CD4-positive, alpha-beta T cell treated with Interleukin-1 beta for 1 hour (primary cell): ENCODE measurements at places on chromosomes 2 and 18.
A peak's percentile ranks its signal among the peaks of the same experiment; 100 is the strongest.

DNA sequence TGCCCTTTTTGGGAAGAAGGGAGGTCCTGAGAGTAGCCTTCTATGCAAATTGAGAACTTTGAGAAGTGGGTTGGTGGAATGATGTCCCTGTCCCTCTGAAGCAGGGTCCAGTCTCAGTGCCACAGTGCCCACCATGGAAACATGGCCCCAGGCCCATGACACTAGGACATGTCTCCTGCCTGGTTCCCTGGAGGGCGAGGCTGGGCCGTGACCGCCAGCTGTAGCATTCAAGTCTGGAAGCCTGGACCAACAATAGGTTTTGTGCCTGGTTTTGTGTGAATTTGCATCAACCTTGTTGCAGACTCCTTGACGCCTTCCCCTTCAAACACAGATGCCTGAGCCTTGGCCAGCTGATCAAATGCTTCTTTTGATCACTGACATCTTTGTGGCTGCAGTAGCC, 27.5 kb downstream of the ARID5A start:
- DNase-seq, result no peak

DNA sequence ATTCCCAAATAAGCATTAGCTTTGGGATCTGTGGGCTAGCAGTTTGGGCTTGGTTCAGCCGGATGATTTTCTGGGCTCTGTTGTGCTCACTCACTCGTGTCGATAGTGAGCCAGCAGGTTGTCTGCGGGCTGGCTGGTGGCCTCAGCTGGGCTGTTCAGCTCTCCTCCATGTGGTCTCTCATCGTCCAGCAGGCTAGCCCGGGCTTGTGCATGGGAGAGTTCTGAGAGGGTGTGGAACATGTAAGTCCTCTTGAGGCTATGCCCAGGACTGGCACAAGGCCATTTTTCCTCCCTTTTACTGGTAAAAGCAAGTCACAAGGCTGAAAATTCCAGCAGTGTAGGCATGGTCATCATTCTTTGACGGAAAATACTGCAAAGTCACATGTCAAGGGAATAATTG, 38.5 kb downstream of the NTSR2 start:
- DNase-seq, result no peak

DNA sequence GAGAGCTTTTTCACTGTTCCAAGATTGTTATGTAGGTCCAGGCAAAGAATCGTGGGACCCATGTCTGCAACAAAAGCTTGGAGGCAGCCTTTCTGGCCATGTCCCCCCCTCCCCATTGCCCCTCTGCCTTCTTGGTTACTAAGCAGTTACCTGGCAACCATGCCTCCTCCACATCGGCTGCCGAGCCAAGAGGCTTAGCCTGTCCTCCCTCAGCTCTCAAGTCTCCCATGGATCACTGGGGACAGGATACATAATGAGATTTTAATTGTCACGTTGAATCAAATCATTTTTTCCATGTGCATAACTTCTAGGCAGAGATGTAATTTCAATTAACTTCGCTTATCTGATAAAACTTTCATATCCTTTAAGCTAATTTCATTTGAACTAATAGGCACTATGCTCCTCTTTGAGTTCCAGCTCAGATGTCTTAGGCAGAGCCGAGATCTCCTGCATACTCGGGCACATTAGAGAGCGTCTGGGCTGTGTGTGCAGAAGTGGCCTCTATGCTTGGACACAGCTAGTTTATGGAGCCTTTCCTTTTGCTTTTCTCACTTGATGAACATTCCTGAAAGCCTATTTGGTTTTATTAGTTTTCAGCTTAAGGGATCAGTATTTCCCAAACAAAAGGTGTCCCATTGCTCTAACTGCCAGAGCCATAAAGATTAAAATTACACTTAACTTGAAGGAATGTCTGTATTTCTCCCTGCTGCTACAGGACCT, 80.7 kb downstream of the LYPD1 start:
- DNase-seq, result no peak

DNA sequence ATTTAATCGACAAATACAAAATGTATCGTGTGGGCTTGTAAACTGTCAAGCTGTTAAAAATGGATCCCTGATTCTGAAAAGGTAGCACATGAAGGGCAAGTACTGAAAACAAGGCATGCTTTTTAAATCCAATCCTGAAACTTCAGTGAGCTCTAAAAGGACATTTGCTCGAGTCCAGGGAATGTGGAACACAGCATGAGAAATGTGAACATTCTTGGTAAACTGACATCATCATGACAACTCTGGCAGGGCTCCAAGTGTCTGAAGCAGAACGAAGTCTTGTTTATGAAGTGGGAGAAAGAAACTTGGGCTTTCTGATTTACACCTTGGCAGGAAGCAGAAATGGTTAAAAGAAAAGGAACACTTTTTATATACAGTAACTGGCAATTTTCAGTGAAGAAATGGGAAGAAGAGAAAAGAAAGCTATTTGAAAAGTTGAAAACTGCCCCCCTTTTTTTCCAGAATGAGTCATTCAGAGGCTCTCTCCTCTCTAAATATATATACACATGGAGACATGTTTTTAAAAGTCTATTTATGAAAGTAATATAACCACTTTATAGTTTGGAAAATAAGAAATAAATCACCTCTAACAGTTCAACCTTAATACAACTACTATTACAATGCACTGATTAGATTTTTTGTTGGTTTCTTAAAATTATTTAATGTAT, 120.8 kb downstream of the GAREM1 start:
- no peak for DNase-seq

GRCh38 chr18:1585881-1586488, 681.3 kb downstream of the ADCYAP1 start:
- no peak for DNase-seq

DNA sequence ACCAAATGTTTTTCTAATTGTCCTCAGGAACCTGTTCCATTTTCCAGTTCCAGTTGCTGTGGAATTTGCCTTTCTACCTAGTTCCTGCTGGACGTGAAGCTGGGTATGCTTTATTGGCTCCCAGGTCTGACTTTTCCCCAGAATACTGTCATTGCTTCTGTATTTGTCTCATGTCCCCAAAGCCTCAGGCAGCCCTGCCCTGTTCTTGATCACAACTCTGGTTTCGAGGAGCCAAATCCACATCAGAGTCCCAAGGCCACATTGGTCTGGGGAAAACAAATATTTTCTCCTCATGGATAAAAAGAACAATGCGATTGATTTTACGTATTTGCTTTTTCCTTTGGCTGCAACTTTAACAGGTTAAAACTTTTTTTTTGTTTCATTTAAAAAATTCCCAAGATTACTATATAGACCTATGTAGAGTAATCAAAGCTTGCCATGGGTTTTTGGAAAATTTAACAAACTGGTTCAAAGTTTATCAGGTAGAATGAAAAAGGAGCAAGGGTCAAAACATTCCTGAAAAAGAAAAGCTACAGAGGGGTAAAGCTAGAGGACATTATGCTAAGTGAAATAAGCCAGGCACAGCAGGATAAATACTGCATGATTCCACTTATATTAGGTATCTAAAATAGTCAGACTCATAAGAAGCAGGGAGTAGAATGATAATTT, 85.2 kb downstream of the MDH1 start:
- DNase-seq, result no peak

- no peak for DNase-seq
Observed at GRCh38 chr2:240302933-240303595, 132.4 kb upstream of the GPC1 start.

- no peak for DNase-seq
Observed at GRCh38 chr2:43280994-43281393, 54.6 kb upstream of the ZFP36L2 start.

GRCh38 chr2:35580956-35581355, 774.6 kb upstream of the CRIM1 start:
- DNase-seq, result no peak

DNA sequence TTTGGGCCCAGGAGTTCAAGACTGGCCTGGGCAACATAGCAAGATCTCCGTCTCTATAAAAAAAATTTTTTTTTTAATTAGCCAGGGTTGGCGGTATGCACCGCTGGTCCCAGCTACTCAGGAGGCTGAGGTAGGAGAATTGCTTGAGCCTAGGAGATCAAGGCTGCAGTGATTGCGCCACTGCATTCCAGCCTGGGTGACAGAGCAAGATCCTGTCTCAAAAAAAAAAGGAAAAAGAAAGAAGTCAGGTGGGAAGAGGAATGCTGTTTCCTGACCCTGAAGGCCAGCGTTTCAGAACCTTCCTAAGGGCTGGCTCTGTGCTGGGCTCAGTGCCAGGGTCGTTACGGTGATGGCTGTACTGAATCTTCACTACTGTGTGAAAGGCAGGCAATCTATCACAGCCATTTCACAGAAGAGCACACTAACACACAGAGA, 35.0 kb upstream of the AGAP1 start:
- DNase-seq, result no peak

GRCh38 chr2:46304635-46305034, 7.4 kb downstream of the EPAS1 start:
- no peak for DNase-seq

- peak; percentile 78 for DNase-seq
Observed at GRCh38 chr2:174492963-174493431, 6.2 kb upstream of the GPR155 start.

DNA sequence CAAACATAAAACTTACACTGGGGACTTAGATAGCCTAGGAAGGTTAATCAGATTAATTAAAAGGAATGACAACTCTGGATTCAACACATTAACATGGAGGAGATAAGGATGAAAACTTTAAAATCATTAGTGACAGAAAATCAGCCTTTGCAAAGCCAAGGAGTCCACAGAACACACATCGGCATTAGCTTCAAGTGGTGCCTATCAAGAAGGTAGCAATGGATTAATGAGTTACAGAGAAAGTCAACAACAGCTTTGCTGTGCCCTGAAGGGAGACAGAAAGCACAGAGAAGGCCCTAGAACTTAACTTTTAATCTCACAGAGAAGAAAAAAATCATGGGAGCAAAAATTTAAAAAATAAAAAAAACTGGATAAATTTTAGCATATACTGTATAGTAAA, 88.6 kb downstream of the KCNH7 start:
- no peak for DNase-seq
